ENCODE measurements at places on chromosomes 4 and X.

DNA sequence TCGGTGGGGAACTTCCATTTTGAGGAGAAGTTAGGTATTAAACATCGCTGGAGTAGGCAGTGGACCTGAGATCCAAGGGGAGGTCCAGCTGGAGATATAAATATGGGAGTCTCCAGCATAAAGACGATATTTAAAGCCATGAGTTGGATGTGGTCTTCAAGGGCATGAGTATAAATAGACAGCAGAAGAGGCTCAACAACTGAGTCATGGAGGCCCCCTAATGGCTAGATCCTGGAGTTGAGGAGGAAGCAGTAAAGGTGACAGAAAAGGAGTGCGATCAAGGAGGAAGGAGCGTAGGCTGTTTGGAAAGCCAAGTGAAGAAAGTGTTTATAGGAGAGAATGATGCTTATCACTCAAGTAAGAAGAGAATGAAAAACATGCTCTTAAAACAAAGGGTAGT is 18.1 kb upstream of the APBB2 start:
- no peak for DNase-seq

DNA sequence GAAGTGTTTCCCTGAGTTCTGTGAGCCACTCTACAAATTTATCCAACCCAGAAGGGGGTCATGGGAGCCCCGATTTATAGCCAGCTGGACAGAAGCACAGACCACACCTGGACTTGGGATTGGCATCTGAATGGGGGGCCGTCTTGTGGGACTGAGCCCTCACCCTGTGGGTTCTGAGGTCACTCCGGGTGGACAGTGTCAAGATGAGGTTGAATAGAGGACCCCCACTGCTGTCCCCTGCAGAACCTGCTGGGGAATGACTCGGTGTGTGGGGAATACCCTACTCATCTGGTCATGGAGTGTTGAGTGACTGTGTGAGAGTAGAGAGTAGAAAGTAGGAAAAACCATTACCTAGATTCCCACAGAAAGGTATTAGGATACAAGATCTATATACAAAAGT is 67.5 kb downstream of the ZFYVE28 start:
- peak; percentile 37 for DNase-seq

DNA sequence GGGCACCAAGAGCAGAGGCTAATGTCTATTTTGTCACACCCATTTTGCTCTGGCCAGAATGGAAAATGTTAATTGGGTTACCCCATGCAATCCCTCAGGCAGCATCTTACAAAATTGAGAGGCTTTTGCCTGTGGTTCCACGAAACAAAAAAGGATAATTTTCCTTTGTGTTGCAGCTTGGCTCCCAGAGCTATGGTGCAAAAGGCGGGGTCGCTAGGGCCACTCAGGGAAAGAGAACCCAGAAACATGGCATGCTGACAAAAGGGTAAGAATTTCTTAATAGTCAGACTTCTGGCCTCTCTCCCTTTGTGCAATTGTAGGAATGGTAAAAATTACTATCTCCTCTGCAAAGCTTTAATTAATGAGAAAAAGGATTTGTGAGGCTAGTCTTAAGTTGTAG is 119.6 kb upstream of the BANK1 start:
- DNase-seq: no peak

- no peak for DNase-seq
These were observed 12.0 kb upstream of the WDR19 start for GRCh38 chr4:39170301-39170700.

DNA sequence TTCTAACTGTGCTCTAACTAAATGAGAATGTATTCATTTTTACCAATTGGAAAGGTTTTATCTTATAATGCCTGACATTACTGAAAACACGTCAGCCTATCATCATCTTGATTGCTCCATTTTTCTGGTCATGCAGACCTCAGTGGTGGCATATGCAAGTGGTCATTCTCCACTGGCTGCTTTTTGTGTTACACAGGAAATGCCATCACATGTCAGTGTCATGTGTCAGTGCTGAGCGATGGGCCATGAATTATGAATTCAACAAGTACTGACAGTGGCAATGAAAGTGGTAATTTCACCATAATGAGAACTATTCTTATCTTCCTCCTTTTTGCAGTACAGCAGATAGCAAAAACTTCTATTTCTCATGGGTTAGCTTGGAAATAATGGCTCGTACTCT is 190.5 kb downstream of the PACRGL start:
- no peak for DNase-seq

GRCh38 chr4:19999775-20000414 is 251.8 kb upstream of the SLIT2 start:
- no peak for DNase-seq

DNA sequence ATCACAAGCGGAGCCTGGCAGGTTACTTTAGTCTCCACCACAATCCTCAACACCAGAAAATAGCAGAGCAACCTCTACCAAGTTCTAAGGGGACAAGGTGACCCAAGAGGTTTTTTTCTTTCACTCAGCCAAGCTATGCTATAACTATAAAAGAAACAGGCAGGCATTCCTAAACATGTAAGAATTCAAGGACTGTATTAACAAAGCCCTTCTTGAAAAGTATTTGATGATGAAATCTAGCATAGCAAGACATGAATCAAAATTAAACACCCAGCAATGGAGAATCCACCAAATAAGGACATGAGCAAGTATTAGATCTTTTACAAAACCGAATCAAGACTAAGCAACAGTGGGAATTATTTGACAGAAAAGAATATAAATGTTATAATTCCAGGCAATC is 25.7 kb upstream of the C1QTNF7 start:
- no peak for DNase-seq

DNA sequence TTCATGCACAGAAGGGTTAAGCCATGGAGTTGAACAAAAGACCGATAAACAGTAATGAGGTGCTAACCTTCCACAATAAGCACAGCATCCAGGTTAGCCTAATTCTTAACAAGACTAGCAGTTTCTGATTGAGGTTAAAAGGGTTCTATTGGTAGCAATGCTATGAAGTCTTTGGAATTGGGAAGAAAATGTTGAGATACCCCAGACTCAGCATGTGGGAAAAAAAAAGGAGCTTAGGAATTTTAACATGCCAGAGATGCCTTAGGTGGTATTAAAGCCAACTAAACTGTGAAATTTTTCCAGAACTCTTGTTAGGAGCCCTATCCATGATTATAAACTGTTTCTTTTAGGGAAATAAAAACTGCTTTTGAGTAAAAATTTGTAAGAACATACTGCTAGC is 391.7 kb downstream of the GABRG1 start:
- DNase-seq: no peak

Data from activated CD8-positive, alpha-beta memory T cell treated with anti-CD3 and anti-CD28 coated beads, Interleukin-2, amount 10 ng/mL, durations not matched to agents 7 days and 5 days (primary cell).